ENCODE measurements at places on chromosomes 1 and 21.

- DNase-seq, result no peak
Measured at GRCh38 chr1:168396940-168397684, 116.4 kb downstream of the TBX19 start.

GRCh38 chr1:209630383-209631225, 21.6 kb downstream of the LAMB3 start:
- no peak for DNase-seq

GRCh38 chr1:44571712-44572571, 102.3 kb downstream of the TMEM53 start:
- no peak for DNase-seq

- DNase-seq, result no peak
Measured at GRCh38 chr1:16119504-16119903, 36.4 kb downstream of the EPHA2 start.

DNA sequence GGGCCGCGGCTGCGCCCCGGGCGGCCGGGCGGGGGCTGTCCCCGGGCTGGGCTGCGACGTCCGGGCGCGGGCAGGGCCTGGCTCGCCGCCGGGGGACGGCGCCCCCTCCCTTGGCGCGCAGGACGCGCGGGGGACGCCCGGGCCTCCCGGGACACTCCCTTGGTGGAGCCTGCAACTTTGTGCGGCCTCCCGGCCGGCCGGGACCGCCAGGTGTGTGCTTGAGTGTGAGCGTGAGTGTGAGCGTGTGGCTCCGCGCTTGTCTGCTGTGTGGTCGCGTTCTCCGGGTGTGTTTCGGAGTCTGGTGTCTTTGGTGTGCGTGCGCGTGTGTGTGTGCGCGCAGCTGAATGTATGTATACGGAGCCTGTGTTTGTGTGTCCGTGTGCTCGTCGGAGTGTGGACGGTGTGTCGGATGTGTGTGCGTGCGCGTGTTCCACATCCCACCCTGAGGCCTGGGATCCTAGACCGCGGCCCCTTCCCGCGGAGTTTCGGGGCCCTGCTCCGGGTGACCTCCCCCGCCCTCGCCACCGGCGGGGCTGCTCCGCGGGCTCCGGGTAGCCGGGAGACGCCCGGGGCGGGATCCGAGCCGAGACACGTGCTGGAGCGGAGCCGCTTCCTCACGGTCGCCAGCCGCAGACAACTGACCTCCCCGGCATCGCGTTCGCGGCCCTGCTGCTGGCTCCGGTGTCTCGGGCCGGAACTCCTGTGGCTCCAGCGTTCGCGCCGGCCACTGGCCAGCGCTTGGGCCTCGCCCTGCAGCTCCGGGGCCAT, 1.7 kb downstream of the PTPRU start:
- no peak for DNase-seq

- DNase-seq, result no peak
Measured at GRCh38 chr1:244205171-244205570, 154.1 kb downstream of the ZBTB18 start.

DNA sequence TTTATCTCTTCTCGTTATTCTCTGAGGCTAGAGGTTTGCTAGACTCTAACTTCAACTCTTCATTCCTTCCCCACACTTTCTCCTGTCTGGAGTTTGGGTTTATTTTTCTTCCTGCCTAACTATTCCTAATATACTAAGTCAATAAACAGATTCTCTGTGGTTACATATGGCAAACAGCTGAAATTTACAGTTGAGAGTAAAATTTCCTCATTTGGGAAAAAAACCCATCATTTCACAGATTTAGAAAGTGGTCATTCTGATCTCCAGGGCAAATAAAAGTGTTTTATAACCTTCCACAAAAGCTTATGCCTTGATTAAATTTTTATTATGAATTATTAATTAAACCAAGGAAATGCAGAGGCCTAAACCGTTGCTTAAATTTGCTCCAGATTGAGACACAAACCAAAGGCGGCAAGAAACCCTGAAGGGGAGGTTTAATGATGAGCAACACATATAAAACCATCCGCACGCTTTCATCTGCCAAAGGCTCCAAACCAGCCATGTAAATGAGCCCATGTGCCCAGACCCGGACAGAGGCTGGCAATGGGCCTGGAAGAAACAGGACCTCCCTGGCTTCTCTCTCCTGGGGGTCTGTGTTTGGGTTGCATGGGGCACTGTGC, 201.7 kb upstream of the LMO4 start:
- DNase-seq, result no peak

DNA sequence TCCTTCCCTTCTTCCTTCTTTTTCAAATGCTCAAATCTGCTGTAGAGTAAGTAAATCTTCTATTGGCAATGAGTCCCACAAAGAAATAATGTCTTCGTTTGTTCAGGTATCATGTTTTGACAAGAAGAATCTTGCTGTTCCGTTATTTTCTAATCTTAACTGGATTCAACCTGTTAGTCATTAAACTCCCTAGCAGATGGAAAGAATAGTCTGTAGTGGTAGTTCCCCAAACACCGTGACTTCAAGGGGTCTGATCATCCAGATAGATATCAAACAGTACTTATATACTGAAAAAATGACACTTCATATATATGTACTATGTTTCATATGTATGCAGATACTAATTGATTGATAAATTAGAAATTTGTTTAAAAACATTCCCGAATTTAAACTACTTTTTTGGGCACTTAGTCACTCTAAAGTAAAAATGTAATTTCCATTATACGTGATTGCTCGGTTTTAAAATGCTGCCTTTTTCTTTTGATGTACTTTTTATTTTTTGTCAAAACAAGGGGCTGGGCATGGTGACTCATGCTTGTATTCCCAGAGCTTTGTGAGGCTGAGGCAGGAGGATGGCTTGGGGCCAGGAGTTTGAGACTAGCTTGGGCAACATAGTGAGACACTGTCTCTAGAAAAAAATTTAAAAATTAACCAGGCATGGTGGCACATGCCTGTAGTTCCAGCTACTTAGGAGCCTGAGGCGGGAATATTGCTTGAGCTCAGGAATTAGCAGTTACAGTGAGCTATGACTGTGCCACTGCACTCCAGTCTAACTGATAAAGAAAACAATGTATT, 335.7 kb upstream of the SNX7 start:
- no peak for DNase-seq

DNA sequence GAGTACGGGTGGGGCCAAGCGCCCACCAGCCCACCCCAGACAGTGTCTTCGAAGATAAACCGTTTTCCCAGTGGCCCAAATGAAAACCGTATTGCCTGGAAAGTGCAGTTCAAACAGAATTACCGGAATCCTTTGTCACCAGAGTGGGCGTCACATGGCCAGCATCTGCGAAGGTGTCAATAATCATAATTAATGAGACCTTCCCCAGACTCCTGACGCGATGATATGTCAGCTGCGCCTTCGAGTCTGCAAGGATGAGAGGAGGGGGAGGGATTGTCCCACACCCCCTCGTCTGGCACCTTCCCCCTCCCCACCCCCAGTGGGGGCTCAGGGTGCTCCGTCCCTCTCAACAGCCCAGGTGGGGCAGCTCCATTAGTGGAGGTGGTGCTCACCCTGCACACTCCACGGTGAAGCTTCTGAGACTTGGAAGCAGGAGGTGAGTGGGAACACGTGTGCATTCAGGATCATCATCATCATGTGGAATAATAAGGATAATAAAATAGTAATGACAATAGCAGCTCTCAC, 215.1 kb downstream of the PTPRU start:
- DNase-seq, result no peak

- no peak for DNase-seq
Measured at GRCh38 chr1:183200451-183200850, 14.4 kb downstream of the LAMC2 start.

GRCh38 chr1:227786673-227787512, 28.6 kb upstream of the PRSS38 start:
- DNase-seq, result no peak

DNA sequence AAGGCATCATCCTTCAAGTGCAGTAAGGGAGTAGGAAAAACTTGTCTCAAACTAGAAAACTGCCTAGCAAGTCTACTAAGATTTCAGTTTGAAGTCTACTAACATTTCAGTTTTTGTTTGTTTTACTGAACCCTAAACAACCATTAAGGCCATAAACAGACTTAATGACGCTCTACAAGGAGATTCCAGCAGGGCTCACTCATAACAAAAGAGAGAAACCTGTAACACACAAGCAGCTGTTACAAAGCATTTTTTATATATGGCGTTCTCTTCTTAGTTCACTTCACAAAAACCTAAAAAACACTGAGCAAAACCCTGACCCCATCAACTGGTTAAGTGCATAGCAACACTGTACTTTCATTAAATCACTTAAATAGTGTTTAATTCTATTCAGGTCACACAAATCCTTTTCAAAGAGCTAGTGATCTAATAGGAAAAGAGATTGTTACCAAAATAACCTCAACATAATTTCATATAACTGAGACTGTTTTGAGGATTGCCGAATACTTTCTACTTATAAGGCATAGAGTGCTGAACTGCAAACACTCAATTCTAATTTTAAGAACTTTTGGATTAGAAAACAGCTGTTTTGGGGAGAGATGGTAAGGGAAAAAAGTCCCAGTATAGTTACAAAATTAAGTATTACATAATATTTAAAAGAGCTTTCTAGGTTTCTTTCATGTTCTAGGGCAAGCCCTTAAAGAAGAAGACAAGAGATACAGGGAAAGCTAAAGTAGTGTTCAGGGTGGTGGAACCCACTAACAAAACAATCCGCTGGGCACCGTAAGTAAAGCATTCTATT, 1.4 kb downstream of the B3GALNT2 start:
- no peak for DNase-seq

DNA sequence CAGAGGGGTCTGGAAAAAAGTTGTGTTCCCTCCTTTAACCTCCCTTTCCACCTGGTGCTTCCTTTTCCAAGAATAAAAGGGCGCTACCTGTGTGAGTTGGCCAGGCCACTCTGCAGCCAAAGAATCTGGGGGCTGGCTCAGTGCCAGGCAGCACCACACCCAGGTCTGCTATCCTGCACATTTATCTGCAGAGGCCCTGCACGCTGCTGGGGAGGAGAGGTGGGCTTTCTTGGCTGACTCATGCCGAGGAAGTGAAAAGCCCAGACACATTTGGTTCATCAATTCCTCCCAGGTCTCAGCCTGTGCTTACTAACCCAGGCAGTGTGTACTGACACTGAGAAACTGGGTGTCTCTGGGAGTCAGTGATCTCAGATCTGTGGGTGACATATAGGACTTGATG, 79.8 kb upstream of the F3 start:
- DNase-seq, result no peak

DNA sequence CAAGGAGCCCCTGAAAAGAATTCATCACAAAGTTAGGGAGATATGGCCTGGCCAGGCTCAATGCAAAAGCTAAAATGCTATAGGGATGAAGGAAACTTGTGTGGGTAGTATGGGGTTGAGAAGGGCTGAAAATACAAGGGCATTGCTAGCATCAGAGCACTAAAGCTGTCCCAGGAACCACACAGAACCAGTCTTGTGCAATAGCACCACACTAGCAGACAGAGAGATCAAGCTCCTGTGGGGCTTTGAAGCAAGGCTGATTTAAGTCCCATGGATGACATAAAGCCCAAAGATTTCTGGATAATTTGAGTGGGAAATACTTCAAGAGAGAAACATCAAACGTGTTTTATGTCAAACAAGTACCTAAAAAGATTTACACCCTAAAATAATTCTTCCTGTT, 97.1 kb downstream of the VAV3 start:
- DNase-seq, result no peak

GRCh38 chr21:32340863-32341848, 42.5 kb downstream of the MRAP start:
- DNase-seq, result no peak

- no peak for DNase-seq
Measured at GRCh38 chr1:97826820-97827219, 94.0 kb downstream of the DPYD start.

- peak; percentile 62 for DNase-seq
Measured at GRCh38 chr1:210373878-210374599, 45.3 kb downstream of the HHAT start.

DNA sequence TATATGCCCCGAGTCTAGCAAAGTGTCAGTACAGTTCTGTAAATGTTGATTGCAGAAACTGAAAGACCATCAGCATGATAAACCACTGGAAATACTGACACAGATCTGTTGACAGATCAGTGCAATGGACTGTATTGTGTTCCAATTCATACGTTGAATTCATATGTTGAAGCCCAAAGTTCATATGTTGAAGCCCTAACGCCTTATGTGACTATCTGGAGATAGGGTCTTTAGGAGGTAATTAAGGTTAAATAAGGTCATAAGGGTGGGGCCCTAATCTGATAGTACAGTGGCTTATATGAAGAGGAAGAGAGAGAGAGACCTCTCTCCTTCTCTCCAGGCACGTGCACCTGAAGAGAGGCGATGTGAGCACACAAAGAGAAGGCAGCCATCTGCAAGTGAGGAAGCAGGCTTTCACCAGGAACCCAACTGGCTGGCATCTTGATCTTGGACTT, 144.7 kb downstream of the MRPL39 start:
- DNase-seq, result no peak

GRCh38 chr1:200306944-200307754, 102.7 kb downstream of the ZNF281 start:
- no peak for DNase-seq

- peak; percentile 36 for DNase-seq
Measured at GRCh38 chr1:11893907-11894251, 32.3 kb downstream of the KIAA2013 start.

- no peak for DNase-seq
Measured at GRCh38 chr1:54887665-54888071, 673 bp upstream of the DHCR24 start.

GRCh38 chr1:204513117-204513716, 3.0 kb upstream of the MDM4 start:
- DNase-seq, result no peak

DNA sequence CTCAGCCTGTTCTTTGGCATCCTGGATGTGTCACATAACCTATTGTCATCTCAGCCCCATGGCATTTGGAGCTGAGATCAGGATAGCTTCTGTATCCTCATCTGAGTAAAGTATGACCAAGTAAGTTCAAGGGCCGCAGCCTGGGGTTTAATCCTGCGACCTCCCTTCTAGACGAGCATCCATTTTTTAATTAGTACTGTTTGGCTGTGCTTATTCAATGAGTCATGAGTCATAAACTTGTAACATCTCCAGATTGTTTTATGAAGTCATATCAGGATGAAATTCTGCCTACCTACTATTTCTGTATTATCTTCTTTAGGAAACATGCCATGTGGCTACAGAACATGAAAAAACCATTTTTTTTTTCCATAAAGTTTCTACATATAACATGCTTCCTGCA, 119.1 kb downstream of the ERG start:
- no peak for DNase-seq

DNA sequence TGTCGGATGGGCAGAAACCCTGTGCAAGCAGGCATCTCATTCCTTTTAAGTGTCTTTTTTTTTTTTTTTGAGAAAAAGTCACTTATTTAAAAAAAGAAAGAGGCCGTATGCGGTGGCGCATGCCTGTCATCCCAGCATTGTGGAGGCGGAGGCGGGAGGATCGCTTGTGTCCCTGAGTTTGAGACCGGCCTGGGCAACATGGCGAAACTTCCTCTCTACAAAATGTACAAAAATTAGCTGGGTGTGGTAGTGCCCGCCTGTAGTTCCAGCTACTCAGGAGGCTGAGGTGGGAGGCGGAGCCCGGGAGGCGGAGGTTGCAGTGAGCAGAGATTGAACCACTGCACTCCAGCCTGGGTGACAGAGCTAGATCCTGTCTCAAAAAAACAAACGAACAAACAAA, 1.7 kb downstream of the GPR137B start:
- no peak for DNase-seq
